ENCODE measurements at places on chromosomes 12 and 14.

- no peak for DNase-seq
Measured at GRCh38 chr12:52823761-52824450, 10.0 kb upstream of the KRT4 start.

DNA sequence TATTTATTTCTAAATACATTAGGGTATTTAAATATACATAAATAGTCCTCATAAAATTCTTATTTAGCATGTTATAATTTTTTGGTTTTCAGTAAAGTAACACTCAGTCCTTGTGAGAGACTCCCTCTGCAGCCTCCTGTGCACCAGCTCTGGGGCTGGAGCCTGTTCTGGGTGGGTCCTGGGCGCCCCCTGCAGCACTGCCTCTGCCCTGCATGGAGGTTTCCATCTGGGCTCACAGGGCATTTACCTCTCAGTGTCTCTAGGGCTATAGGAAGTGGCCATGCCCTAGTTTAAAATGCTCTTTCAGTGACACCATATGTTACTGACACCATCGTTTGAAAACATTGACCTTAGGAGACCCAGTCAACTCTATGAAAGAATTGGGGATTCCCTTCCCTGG is 1155.2 kb downstream of the TMEM121 start:
- no peak for DNase-seq

DNA sequence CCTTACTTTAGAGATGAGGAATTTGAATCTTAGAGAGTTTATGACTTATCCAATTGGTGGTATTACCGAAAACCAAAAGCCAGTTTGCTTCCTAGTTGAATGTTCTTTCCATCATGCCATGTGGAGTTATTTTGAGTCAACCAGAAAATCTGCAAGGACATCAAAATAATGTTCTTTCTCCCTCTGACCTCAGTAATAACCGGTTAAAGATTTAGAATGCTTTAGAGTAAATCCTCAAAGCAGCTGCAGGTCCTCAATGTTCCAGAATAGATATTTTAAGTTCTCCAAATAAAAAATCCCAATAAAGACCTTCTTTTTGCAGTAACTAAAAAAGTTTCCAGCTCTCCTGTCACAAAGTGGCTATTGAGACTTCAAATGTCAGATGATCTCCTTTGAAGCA is 396.6 kb downstream of the ADAMTS20 start:
- no peak for DNase-seq

DNA sequence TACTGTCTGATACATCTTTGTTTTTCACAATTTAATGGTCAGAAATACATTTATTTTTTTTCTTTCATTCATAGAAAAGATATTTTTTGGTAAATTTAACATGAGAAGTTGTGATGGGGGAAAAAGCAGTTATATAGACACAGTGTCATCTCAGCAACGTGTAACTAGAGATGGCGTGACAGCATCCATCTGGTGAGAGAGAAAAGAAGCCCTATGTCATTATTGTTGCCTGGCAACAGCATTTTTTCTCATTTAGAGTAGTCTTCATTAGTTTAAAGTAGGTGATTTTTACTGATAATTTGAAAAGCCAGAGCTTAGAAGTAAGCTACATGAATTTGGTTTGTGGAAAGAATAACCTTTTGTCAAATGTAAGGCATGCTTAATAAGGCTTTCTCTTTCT is 128.6 kb downstream of the ACSS3 start:
- no peak for DNase-seq

GRCh38 chr14:75279153-75279762 is 630 bp downstream of the FOS start:
- no peak for DNase-seq

- peak; percentile 18 for DNase-seq
Measured at GRCh38 chr14:91311284-91311662, 66.8 kb upstream of the GPR68 start.

DNA sequence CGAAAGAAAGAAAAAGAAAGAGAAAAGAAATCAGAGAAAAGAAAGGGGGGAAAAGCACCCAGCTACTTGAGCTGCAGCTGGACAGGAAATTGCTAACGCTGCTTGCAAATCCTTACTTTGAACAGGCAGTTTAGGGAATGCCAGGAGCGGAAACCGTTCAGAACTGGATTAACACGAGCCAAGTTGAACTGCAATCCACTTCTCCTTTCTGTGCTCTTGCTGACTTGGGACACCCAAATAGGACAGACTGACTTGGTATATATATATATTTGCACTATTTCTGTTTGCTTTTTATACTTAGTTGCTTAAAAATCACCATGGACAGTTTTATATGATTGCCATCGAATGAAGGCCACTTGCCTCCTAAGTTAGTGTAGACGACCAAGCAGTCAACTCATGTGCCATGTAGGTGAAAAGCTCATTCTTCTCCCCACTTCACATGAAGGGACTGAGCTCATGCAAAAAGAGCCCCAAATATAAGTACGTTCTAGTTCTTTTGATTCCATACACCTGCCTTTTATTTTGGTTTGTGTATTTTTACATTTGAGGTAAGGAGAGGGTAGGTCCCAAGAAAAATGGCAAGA is 5.5 kb downstream of the DUSP6 start:
- DNase-seq, result no peak

- no peak for DNase-seq
Measured at GRCh38 chr14:73426877-73427276, 31.5 kb downstream of the NUMB start.

- DNase-seq, result no peak
Measured at GRCh38 chr14:86296173-86296572, 766.2 kb downstream of the FLRT2 start.

GRCh38 chr14:96507723-96508122 is 5.5 kb downstream of the PAPOLA start:
- DNase-seq, result no peak

GRCh38 chr12:2083561-2083960 is 30.8 kb downstream of the CACNA1C start:
- no peak for DNase-seq

DNA sequence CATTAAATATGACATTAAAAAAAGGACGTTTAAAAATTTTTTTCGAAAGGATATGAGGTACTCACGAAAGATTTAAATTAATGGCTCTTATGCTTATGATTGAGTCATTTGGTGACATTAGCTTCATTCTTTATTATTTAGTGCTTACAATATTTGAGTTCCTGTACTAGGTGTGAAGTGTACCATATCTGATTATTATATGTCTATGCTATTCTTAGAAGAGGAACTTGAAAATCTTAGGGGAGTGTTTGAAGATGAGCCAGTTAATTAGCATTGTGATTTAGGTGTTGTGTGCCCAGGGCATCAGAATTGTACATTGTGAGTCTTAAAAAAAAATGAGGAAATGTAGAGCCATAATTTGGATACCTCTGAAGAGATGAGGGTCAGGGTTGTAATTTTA is 118.6 kb downstream of the FUT8 start:
- DNase-seq, result no peak

DNA sequence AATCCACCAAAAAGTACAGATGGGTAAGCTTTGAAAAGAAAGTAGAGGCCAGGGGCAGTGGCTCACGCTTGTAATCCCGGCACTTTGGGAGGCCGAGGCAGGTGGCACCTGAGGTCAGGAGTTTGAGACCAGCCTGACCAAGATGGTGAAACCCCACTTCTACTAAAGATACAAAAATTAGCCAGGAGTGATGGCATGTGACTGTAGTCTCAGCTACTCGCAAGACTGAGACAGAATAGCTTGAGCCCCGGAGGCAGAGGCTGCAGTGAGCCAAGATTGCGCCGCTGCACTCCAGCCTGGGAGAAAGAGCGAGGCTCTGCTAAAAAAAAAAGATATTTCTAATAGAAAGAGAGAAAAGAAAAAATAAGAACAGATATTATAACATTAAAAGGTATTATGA is 134.2 kb upstream of the SLCO1C1 start:
- DNase-seq, result no peak

DNA sequence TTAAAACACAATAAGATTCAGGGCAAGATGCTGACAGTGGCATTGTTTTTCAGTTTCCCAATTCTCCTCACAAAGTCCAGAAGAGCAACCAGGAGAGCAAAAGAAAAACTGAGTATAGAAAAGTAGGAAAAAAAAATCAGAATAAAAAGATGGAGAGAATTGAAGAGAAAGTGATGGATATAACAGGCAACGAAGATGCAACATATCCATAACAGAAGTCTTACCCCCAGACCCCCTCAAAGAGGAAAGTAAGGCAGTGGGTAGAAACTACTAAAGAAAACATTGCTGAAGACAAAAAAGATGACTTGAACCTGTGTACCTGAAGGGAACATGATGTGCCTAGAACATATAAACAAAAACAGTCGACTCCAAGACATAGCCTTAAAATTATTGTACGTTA is 10.6 kb downstream of the TCL1A start:
- no peak for DNase-seq
